ENCODE measurements at places on chromosomes 2 and 18.

DNA sequence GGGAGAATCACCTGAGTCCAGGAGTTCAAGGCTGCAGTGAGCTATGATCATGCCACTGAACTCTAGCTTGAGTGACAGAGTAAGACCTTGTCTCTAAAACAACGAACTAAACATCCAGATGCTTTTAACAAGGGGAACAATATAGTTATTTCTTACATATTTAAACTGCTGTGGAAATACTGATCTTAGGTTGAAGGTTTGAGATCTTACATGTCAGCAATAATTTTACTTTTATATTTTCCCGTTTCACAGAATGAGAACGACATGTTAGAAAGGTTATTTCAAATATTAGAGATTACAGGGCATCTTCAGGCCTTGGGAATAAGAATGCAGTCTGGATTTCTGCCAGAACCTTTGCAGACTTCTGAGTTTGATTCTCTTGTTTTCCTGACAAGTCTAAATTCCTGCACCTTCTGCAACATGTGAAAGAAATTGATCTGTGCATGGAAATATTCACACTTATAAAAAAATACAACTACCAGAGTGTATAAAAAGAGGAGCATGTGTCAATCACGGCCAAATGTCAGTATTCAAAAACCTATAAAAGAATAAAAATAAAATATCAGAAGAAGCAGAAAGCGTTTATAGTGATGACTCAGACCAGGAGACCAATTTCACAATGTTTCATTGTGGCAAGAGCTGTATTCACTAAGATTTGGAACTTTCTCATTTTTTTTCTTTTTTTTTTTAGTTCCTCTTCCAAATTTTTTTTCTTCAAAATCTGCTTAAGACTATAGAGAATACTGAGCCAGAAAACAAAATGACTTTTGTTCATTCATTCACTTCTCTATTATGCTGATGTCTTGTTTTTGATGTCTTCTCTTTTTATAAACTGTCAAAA, 29.6 kb downstream of the COLEC12 start:
- no peak for DNase-seq

- DNase-seq = no peak
These were observed 18.6 kb downstream of the THNSL2 start for GRCh38 chr2:88188748-88189147.

DNA sequence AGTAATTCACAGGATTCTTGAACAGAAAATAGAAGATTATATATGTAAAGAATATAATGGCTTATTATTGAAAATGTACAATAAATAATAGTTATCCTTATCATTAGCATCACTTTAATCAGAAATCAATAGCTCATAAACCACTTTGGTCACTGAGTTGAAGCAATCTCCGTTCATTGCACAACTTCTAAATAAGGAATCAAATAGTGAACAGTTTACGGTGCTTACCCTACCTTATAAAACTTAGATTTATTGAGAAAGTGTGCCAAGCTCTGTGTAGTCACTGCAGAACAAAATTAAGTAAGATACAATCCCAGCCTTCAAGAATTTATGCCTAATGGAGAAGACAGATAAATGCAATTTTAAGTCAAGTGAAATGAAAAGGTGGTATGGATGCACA, 6.7 kb downstream of the VSNL1 start:
- DNase-seq = no peak

GRCh38 chr2:20599001-20599600, 51.8 kb downstream of the HS1BP3 start:
- DNase-seq = no peak

- no peak for DNase-seq
These were observed 219.9 kb downstream of the ICOS start for GRCh38 chr2:204156456-204156855.

- no peak for DNase-seq
These were observed 47.8 kb downstream of the MEX3C start for GRCh38 chr18:51149670-51150069.

DNA sequence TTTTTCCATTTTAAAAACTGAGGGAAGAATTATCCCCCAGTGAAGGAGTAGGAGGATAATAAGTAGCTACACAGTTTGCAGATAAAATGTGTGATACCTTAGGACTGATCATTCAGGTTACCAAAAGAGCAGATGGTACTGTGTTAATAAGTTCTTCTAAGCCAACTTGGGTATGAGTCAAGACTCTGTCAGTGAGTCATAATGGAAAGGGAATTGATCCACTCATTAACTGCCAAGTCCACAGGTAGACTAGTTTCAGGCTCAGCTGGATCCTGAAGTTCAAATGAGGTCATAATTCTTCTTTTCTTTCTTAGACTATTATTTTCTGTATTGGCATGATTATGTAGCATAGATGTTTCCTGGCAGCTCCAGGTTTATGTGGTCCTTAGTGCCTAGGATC, 142.4 kb upstream of the ALPP start:
- no peak for DNase-seq

DNA sequence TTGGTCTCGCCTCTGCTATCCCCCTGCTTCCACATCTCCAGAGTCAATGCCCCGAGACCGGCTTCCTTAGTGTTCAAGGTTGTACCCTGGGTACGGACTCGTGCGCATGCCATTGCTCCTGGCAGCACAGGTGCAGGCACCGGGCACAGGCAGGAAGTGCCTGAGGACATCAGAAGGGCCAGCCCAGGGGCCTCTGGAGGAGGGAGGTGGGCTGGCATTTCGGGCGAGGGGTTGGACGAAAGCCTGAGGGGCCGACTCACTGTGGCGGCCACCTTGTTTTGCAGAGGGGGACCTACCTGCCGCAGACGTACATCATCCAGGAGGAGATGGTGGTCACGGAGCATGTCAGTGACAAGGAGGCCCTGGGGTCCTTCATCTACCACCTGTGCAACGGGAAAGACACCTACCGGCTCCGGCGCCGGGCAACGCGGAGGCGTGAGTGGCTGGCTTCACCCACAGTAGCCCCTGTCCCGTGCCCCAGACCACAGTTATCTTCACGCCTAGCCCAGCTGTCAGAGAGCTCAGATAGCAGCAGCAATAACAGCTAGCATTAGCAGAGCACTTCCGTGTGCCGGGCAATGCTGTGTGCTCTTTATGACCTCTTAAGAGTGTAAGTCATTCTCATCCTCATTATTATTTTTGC, 12.5 kb downstream of the ITM2C start:
- no peak for DNase-seq

Data from effector CD4-positive, alpha-beta T cell (primary cell).